ENCODE measurements at places on chromosomes 16 and 17.

DNA sequence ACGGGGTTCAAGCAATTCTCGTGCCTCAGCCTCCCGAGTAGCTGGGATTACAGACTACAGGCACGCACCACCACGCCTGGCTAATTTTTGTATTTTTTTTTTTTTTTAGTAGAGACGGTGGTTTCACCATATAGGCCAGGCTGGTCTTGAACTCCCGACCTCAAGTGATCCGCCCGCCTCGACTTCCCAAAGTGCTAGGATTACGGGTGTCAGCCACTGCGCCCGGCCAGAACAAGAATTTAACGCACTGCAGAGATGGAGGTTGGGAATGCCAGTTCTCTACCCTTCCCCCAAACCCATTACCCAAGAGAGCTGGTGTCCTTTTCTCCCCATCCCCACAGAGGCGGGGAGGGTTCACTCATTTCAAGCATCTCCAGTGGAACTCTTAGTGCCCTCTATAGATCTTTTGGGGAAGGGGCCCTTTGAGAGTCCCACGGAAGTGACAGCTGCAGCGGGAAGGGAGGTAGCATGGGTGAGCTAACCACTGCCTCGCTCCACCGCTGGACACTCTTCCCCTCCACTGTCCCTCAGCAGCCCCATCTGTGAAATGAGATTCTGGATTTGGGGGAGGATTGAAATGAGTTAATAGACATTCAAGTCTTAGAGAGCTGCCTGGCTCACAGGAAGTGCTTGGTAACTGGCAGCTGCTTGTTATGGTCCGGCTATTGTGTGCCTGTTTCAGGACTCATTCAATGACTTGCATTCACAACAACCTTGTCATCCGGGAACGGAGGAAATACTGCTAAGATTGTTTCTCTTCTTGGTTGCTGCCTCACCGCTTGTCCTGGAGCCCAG lies 3.5 kb upstream of the UBALD2 start:
- no peak for DNase-seq

GRCh38 chr17:64017381-64017980 lies 3.0 kb downstream of the ICAM2 start:
- DNase-seq: no peak

GRCh38 chr17:13442361-13442760 lies 159.4 kb downstream of the HS3ST3A1 start:
- no peak for DNase-seq

GRCh38 chr17:75504347-75505151 lies 10.8 kb downstream of the CASKIN2 start:
- peak; percentile 55 for DNase-seq

GRCh38 chr17:62140836-62141235 lies 75.8 kb upstream of the MED13 start:
- DNase-seq: peak; percentile 20

DNA sequence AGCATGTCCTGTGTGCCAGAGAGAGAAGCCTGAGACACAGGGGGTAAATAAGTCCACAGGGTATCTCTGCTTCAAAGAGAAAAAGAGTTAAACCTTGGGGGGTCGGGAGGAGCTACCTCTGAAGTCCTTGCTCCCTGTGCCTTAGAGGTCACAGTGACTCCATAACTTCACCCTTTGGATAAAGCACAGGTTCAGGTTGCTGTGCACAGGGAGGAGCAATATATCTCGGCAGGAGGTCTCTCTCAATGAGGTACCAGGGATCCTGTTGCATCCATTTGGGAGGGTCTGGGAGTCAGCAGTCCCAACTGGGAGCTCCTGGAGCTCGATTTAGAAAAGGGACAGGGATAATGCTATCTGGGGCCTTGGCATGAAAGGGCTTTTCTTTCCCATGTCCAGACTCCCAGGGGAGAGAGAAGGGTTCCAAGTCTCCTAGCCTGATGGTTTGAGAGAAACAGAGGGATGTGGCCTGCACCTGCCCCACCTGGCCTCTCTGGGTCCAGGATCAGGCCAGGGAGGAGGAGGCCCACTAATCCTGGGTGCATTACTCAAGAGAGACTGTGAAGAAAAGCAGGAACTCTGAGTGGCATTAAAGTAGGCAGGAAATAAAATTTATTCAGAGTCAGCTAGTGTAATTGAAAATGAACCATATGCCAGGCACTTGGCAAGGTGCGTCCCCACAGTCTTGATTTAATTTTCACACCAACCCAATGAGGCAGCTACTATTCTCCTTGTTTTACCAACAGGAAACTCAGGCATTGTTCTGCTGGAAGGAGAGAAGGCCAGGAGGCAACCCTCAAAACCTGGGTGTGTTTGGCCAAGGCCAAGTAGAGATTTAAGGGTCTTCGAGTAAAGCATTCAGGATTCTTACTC lies 40.7 kb downstream of the CUEDC1 start:
- DNase-seq: no peak

DNA sequence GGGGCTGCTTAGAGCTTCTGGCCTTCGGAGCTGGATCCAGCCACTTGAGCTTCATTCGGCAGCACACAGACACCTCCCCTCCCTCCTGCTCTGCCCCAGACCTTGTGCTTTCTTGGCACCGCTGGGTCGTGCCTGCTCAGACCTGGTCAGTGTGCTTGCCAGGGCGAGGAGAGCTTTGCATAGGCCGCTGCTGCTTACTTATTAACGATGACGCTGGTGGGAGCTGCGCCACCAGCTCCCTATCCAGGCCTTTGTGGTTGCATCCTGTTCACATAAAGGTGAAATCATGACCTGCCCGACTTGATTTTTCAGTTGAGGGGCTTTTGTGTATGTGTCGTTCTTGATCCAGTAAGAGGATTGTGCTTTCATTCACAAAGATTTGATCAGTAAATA lies 101.1 kb downstream of the MSI2 start:
- no peak for DNase-seq

Data from hepatic stellate cell (primary cell).